ENCODE measurements at places on chromosomes 6 and 20. TPM values are rescaled to one million over a fixed set of nuclear protein-coding genes. Genes with fewer than 3 reads are reported as not detected.

Gene PSMG4
- 54.5 TPM for total RNA-seq

DNA sequence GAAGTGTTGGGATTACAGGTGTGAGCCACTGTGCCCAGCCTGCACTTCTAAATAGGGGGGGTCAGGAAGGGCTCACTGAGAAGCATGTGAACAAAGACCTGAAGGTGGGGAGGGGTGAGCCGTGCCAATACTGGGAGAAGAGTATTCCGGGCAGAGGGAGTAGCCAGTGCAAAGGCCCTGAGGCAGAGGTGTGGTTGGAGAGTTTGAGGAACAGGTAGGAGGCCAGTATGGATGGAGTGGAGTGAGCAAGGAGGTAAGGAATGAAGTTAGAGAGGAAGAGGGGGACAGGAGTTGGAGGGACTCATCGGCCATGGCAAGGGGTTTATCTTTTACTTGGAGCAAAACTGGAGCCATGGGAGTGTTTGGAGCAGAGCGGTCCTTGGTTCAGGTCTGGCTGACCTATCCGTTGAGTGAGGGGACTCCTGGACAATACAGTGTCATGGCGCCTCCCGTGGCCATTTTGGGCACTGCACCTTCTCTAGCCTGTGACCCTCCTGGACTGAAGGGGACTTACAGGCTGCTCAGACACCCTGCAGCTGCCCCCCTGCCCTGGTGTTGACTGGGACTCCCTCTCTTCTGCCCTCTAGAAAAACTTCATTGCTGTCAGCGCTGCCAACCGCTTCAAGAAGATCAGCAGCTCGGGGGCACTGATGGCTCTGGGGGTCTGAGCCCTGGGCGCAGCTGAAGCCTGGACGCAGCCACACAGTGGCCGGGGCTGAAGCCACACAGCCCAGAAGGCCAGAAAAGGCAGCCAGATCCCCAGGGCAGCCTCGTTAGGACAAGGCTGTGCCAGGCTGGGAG is 12.1 kb downstream of the FOXS1 start:
- DNase-seq, result peak; percentile 63

- DNase-seq, result no peak
Measured at GRCh38 chr6:40393641-40394040, 193.5 kb downstream of the LRFN2 start.

DNA sequence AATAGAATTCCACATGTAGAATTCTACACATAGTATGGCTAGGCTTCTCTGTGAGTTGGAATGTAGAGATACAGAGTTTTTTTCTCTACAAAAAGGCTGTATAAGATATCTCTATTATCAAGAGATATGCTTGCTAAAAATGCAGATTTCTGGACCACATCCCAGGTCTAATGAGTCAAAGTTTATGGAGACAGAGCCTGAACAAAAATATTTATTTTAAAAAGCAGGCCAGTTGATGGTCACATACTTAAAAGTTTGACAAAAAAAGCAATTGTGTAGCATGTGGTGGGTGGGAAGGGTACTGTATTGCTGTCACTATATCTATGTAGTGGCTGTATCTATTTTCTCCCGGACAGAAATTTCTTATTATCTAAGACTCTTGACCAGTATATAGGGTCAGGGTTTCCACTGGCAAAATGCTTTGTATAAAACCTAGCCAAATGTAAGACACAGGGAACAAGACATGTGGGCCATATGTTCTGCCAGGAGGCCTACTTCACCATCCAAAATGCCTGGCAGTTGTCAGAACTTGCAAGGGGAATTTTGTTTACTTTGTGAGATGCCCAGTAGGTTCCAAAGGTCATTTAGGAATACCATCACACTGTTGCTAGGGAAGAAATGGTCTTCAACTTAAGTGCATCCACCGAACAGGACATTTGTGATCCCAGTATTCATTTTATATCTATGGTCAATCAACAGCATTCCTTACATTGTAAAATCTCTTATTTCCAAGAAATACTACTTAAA is 60.6 kb downstream of the SHPRH start:
- DNase-seq, result peak; percentile 51

GRCh38 chr20:1376007-1376406 is 16.8 kb downstream of the FKBP1A start:
- DNase-seq, result no peak

GRCh38 chr6:125445054-125445453 is 143.3 kb upstream of the HDDC2 start:
- DNase-seq, result no peak

GRCh38 chr20:23161968-23162696 is 76.0 kb upstream of the CD93 start:
- DNase-seq, result peak; percentile 30

Gene FNDC1
- not detected for total RNA-seq

Gene SLA2
- total RNA-seq, result 0.10 TPM

GRCh38 chr6:44671333-44671732 is 283.8 kb downstream of the CDC5L start:
- no peak for DNase-seq

DNA sequence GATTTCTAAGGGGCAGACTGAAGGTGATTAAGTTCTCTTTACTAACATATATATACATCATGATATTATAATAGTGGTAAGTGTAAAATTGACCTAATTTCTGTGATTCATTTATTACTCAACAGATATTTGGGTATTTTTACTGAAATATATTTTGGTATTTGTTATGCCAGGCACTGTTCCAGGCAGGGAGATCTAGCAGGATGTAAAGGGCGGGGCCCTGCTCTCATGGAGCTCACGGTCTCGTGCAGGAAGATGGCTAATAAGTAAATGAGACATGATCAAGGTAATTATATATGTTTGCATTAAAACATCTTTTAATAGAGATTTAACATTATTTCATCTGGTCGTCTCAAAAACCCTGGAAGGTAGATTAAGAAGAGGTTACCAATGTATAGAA is 27.7 kb downstream of the FAM50B start:
- DNase-seq, result no peak

DNA sequence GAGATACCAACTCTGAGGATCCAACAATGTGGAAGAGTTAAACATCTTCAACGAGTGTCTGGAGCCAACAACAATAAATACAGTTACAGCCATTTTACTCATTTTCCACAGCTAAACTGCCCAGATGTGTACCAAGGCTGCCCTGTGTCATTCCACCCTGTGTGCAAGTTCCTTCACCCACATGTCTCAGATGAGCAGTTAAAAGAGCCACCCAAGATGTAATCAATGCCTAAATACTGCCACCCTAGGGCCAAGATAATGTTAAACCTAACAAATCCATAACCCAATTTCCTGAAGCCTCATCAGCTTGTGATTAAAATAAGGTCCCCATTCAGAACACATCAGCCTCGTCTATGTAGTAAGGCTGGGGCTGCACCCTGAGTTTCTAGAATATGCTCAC is 59.9 kb downstream of the GMDS start:
- DNase-seq, result no peak

DNA sequence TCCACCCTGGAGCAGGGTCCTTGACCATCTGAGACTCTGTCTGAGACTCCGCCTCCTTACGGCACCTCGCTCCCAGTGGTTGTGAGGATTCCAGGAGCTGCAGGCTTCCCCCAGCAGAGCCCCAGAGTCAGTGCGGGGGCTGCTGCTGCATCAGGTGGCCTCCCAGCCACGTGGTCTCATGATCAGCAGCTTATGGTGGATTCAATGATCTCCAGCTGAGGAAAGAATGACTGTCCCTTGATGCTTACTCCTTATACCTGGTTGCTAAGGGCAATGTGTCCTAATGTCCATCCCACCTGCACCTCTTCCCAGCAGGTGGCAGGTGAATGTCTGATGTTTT is 40.0 kb downstream of the SLC22A1 start:
- no peak for DNase-seq

DNA sequence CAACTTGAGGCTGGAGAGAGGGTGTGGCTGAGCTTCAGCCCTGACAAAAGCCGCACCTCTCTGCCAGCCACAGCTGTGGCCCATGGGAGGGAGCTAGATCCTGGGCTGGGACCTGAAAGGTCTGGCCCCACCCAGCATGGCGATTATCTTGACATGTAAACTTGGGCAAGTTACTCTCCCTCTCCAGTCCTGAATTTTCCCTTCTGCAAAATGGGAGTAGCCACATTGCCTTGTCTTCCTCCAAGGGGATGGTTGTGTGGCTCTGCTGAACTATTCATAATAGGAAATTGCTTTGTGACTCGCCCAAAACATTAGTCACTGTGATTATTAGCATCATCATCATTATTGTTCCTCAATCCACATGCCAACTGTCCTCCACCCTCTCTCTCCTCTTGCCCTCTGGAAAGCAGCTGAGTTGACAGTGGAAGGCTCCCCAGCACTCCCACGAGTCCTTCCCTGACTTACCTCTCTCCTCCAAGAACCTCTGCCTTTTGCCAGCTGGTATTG is 23.0 kb upstream of the RBPJL start:
- DNase-seq, result no peak

Gene CALHM4
- not detected for total RNA-seq

DNA sequence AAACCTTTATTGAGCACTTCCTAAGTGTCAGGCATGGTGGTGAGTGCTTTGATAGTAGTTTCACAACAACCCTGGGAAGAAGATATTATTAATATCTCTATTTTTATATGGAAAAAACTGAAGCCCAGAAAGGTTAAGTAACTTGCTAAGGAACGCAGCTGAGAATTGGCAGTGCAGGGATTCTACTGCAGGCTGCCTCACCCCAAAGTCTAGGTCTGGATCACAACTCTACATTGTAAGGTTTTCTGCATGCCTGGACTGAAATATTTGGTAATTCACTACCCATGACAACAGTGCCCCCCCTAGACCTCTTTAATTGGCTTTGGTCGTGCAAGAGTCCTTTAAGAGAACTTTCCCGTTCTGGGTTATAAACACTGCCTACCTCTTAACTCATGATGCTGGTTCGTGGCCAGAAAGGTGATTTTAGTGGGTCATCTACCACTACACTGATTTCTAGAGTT is 67.1 kb upstream of the KCNQ5 start:
- no peak for DNase-seq

Gene CALHM6
- 0.74 TPM for total RNA-seq

DNA sequence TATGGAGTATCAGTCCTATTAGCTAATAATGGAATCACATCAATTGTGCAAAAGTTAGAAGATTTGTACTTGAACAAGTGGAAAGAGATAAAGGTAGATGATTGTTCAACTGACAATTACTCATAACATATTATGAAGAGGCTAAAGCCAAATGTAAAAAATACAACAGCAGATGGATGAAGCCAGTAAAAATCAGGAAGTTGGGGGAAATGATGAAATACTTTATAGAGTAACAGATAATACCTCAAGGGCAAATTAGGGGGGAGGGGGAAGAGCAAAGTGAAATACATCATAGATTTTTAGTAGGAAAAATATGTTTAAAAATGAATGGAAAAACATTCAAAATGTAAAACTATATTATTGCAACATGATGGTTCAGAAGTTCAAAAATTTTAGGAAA is 114.0 kb downstream of the PDSS2 start:
- no peak for DNase-seq

Gene SMOC2
- total RNA-seq, result 0.20 TPM

DNA sequence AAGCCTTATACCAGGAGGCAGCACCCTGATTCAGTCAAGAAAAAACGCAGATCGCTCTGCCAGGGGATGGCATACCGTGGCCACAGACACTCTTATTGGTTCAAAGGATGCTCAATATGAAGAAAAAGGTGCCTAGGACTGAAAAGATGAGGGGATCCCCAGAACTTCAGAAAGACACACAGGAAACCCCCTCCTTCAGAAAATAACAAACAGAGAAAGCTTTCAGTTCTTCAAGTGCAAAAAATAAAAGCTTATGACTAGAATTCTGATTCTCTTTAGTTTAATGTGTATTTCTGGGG is 17.7 kb upstream of the MYB start:
- no peak for DNase-seq

Gene NHLRC1
- total RNA-seq, result not detected

Gene SPAG4
- total RNA-seq, result 12.7 TPM

DNA sequence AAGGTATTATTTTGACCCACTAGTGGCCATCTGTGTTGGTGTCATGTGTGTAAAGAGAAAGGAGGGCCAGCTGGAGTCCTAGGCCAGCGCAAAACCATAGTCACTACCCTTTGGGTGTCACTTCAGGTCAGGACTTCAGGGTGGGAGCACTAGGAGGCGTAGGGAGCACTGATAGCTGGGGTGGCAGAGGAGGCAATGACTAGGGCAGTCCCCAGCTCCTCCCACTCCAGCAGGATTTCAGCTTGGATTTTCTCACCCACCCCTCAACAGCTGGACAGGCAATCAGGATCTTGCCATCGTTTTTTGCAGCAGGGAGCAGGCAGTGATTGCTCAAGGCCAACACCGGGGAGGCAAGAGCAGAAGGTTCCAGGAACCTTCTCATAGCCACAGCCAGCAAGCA is 4.2 kb upstream of the HLA-DOA start:
- DNase-seq, result no peak

Gene PACSIN1
- 0.12 TPM for total RNA-seq

GRCh38 chr6:73652637-73653570 is 888 bp downstream of the SLC17A5 start:
- DNase-seq, result peak; percentile 87

Gene AK9
- 0.92 TPM for total RNA-seq

- peak; percentile 8 for DNase-seq
Measured at GRCh38 chr6:79421001-79421411, 116.2 kb downstream of the LCA5 start.

Gene SLC35D3
- not detected for total RNA-seq

GRCh38 chr20:46127396-46128010 is 9.4 kb downstream of the CD40 start:
- peak; percentile 59 for DNase-seq

DNA sequence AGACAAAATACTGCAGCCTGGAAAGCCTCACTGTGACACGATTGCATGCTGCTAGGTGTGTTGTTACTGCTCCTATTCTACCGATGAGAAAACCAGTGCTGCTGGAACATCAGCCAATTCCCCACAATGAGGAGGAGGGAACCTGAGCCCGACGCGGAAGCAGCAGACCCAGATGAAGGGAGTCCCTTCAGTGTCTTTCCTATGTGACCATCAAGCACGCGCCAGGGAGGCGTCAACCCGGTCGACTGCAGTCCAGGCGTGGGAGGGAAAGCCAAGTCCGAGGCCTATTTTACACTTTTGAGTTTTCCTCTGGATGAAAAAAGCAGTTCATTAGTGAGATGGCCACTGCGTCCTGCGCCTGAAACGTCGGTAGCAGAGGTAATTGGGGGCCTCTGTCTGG is 63.3 kb downstream of the STK35 start:
- DNase-seq, result no peak

Gene FLRT3
- not detected for total RNA-seq

Gene PGC
- not detected for total RNA-seq

DNA sequence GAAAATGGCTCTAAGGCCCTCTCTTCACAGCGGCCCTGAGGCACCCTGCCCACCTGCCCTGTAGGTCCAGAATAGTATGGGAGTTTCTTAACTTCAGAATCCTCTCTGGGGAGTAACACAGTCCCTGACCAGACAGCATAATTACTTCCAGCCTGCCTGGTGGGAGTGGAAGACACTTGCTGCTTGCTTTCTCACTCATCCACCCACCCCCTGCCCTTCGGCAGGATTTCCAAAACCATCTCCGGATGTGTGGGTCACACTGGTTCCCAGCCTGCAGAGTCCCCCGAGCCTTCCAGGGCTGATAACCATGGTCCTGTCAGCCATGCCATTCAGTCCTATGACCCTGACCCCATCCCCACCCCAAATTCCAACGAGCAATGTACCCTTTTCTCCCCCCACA is 5.4 kb downstream of the SLC29A1 start:
- DNase-seq, result no peak

Measured in G401 (cell line).